ENCODE measurements at places on chromosomes 2 and 18. TPM values are rescaled to one million over a fixed set of nuclear protein-coding genes. Genes with fewer than 3 reads are reported as not detected.

GRCh38 chr2:95695613-95696012 is 103.8 kb downstream of the TRIM43 start:
- H3K36me3 ChIP-seq = no peaks in the 10 kb centered on the region
- no peaks in the 10 kb centered on the region for H3K4me1 ChIP-seq
- peak; percentile 93 for DNase-seq
- no peaks in the 10 kb centered on the region for H3K27me3 ChIP-seq
- no peak overlapping the region for H3K4me3 ChIP-seq
- peak overlapping the region; percentile 45 for H3K27ac ChIP-seq

DNA sequence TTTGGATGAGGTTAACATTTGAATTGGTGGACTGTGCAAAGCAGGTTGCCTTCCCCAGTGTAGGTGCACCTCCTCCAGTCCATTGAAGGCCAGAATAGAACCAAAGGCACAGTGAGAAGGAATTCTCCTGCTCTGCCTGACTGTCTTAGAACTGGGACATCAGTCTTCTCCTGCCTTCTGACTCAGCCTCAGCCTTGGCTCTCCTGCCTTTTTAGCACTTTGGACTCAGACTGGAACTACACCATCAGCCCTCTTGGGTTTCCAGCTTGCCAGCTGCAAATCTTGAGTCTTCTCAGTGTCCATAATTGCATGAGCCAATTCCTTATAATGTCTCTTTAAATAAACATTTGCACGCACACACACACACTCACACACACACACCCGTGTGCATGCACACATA is 8.0 kb upstream of the TMEM177 start:
- H3K27me3 ChIP-seq = no peaks in the 10 kb centered on the region
- no peaks in the 10 kb centered on the region for H3K36me3 ChIP-seq
- no peak overlapping the region for H3K27ac ChIP-seq
- no peak overlapping the region for H3K4me3 ChIP-seq

The MFSD2B gene
- not detected for total RNA-seq

DNA sequence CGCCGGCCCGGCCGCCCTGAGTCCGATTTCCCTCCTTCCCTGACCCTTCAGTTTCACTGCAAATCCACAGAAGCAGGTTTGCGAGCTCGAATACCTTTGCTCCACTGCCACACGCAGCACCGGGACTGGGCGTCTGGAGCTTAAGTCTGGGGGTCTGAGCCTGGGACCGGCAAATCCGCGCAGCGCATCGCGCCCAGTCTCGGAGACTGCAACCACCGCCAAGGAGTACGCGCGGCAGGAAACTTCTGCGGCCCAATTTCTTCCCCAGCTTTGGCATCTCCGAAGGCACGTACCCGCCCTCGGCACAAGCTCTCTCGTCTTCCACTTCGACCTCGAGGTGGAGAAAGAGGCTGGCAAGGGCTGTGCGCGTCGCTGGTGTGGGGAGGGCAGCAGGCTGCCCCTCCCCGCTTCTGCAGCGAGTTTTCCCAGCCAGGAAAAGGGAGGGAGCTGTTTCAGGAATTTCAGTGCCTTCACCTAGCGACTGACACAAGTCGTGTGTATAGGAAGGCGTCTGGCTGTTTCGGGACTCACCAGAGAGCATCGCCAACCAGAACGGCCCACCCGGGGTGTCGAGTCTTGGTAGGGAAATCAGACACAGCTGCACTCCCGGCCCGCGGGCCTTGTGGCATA is 4.6 kb downstream of the SIX2 start:
- H3K27ac ChIP-seq = no peak overlapping the region
- H3K4me3 ChIP-seq = peak overlapping the region; percentile 14
- no peak for DNase-seq
- H3K36me3 ChIP-seq = no peaks in the 10 kb centered on the region

The MPHOSPH10 gene
- 14.0 TPM for total RNA-seq

DNA sequence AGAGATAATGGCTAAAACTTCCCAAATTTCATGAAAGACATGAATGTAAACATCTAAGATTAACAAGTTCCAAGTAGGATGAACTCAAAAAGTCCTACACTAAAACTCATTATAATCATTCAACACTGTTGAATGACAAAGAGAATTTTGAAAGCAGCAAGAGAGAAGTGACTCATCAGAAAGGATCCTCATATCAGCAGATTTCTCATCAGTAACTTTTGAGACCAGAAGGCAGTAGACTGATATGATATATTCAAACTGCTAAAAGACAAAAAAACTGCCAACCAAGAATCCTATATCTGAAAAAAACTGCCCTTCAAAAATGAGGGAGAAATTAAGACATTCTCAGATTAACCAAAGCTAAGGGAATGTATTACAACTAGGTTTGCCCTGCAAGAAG is 130.6 kb upstream of the OTX1 start:
- no peak for DNase-seq
- no peaks in the 10 kb centered on the region for H3K4me1 ChIP-seq
- peaks cover 15% of the 10 kb centered on the region for H3K36me3 ChIP-seq
- H3K27me3 ChIP-seq = no peaks in the 10 kb centered on the region
- H3K4me3 ChIP-seq = no peak overlapping the region

The IL1RL2 gene
- total RNA-seq = 0.55 TPM

- no peaks in the 10 kb centered on the region for H3K4me1 ChIP-seq
- H3K27ac ChIP-seq = peak overlapping the region; percentile 75
- H3K36me3 ChIP-seq = no peaks in the 10 kb centered on the region
- H3K4me3 ChIP-seq = no peak overlapping the region
Observed at GRCh38 chr2:24874035-24874434, 46.0 kb downstream of the ADCY3 start.

DNA sequence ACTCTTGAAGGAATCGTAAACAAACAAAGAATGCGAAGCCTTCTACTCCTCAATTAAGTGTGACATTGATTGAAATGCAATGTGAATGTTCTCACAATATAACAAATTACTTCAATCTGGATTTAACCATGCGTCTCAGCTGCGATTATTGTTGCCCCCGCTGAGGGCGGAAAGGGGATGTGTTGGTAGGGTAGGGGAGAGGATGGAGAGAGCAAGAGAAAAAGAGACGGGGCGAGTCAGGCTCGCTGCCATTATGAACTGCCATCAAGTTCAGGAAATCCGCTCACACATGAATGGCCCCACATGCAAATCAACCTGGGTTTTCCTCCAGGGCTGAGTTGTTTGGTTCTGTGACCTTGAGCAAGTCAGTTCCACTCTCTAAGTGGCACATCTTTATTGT is 129.8 kb downstream of the PXDN start:
- H3K4me3 ChIP-seq = no peak overlapping the region
- H3K27me3 ChIP-seq = no peaks in the 10 kb centered on the region
- H3K27ac ChIP-seq = peak overlapping the region; percentile 21
- no peak for DNase-seq

The HOXD4 gene
- total RNA-seq = 0.52 TPM

GRCh38 chr2:214410918-214411554 is at the start of gene VWC2L:
TSS of gene VWC2L (plus strand) at chr2:214411054. CDS start at chr2:214414194, 3,140 bp downstream.
- H3K27ac ChIP-seq = no peak within 1 kb of the TSS
- H3K4me3 ChIP-seq = no peak within 1 kb of the TSS
- peak; percentile 59 for DNase-seq
- no peaks in the 10 kb centered on the region for H3K27me3 ChIP-seq
- H3K4me1 ChIP-seq = no peaks in the 10 kb centered on the region
- H3K36me3 ChIP-seq = no peaks in the 10 kb centered on the region

DNA sequence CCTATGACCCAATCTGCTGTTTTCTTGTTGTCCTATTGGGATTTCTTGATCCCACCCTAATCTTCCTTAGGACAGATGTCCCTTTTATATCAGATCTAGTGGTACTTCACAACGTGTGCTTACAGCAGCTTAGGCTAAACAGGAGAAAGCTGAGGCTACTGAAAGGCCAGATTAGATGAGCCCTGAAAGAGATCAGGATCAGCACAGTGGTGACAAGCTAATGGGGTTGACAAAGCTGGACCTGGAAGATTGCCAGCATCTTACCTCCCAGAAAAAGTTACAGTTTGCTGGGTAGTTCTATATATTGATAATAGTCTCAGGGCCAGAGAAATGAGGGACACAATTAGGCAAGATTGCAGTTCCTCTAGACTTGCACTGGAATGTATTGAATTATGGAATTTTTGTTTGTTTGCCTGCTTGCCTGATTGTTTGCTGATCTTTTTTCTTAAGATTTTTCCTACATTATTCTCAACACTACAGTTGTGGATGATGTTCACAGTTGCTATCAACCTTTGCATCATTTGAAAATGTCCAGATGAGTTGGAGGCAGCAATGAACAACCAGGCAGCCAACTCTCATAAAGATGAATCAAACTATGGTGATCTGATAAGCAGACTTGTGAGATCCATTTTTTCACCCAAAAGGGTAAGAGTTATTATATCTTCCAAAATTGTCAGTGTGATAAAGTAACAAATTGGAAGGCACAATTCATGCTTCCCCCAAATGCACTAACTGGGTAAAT is 49.1 kb upstream of the PIK3C3 start:
- H3K4me3 ChIP-seq = no peak overlapping the region
- no peaks in the 10 kb centered on the region for H3K27me3 ChIP-seq
- no peak for DNase-seq
- H3K36me3 ChIP-seq = no peaks in the 10 kb centered on the region
- H3K27ac ChIP-seq = no peak overlapping the region
- no peaks in the 10 kb centered on the region for H3K4me1 ChIP-seq

The ECEL1 gene
- total RNA-seq = not detected

- no peak for DNase-seq
- H3K36me3 ChIP-seq = no peaks in the 10 kb centered on the region
- H3K27me3 ChIP-seq = no peaks in the 10 kb centered on the region
- H3K4me3 ChIP-seq = no peak overlapping the region
Observed at GRCh38 chr2:513981-514706, 163.1 kb downstream of the TMEM18 start.

The SRD5A2 gene
- total RNA-seq = not detected

GRCh38 chr2:239918749-239919148 is 106.4 kb downstream of the NDUFA10 start:
- no peak overlapping the region for H3K4me3 ChIP-seq
- peak; percentile 28 for DNase-seq
- H3K4me1 ChIP-seq = no peaks in the 10 kb centered on the region
- no peak overlapping the region for H3K27ac ChIP-seq
- no peaks in the 10 kb centered on the region for H3K27me3 ChIP-seq

The STARD6 gene
- total RNA-seq = not detected

- no peaks in the 10 kb centered on the region for H3K4me1 ChIP-seq
- DNase-seq = peak; percentile 50
- no peaks in the 10 kb centered on the region for H3K27me3 ChIP-seq
- no peaks in the 10 kb centered on the region for H3K36me3 ChIP-seq
- H3K4me3 ChIP-seq = no peak overlapping the region
Observed at GRCh38 chr2:238657132-238658053, 190.5 kb upstream of the TWIST2 start.

GRCh38 chr2:145323512-145323911 is 803.6 kb upstream of the ZEB2 start:
- no peaks in the 10 kb centered on the region for H3K4me1 ChIP-seq
- no peaks in the 10 kb centered on the region for H3K27me3 ChIP-seq
- no peak overlapping the region for H3K4me3 ChIP-seq
- H3K27ac ChIP-seq = no peak overlapping the region
- DNase-seq = no peak

GRCh38 chr2:129748653-129749052 is 230.8 kb upstream of the RAB6C start:
- no peaks in the 10 kb centered on the region for H3K27me3 ChIP-seq
- DNase-seq = no peak
- H3K4me3 ChIP-seq = no peak overlapping the region
- no peaks in the 10 kb centered on the region for H3K4me1 ChIP-seq
- H3K36me3 ChIP-seq = no peaks in the 10 kb centered on the region

DNA sequence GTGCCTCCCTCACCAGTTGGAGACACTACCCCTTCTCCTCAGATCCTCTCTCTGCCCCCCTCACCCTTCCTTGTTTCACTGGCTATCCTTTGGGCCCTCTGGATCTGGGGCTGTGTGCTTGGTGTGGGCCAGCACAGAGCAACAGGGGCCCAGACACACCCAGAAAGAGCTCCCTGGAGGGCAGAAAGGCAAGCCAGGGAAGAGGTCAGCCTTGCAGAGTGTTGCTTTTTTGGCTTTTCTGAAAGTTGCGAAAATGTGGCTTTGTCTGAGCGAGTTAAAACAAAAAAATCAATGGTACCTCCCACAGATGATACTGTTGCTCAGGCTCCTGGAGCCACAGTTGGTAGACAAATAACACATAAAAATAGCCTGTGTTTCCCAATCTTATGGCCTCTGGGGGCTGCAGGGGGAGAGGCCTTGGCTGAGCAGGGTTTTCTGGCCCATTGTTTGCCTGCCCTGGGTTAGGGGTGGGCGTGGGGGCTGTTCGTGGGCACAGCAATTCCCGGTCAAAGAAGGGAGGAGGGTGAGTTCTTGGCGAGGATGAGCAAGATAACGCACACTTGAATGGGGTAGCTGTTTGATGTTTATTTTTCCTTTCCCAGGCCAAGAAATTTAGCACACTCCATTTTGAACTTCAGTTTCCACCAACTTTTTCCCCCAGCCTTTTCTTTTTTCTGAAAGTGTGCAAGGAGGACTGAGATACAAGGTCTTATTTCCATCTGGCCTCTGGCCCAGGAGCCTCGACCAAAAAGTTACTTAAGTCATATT is 167.0 kb upstream of the HAAO start:
- no peaks in the 10 kb centered on the region for H3K36me3 ChIP-seq
- no peak overlapping the region for H3K4me3 ChIP-seq
- H3K4me1 ChIP-seq = peaks cover 62% of the 10 kb centered on the region
- peak overlapping the region; percentile 83 for H3K27ac ChIP-seq
- peak; percentile 82 for DNase-seq

The MSTN gene
- 0.19 TPM for total RNA-seq

DNA sequence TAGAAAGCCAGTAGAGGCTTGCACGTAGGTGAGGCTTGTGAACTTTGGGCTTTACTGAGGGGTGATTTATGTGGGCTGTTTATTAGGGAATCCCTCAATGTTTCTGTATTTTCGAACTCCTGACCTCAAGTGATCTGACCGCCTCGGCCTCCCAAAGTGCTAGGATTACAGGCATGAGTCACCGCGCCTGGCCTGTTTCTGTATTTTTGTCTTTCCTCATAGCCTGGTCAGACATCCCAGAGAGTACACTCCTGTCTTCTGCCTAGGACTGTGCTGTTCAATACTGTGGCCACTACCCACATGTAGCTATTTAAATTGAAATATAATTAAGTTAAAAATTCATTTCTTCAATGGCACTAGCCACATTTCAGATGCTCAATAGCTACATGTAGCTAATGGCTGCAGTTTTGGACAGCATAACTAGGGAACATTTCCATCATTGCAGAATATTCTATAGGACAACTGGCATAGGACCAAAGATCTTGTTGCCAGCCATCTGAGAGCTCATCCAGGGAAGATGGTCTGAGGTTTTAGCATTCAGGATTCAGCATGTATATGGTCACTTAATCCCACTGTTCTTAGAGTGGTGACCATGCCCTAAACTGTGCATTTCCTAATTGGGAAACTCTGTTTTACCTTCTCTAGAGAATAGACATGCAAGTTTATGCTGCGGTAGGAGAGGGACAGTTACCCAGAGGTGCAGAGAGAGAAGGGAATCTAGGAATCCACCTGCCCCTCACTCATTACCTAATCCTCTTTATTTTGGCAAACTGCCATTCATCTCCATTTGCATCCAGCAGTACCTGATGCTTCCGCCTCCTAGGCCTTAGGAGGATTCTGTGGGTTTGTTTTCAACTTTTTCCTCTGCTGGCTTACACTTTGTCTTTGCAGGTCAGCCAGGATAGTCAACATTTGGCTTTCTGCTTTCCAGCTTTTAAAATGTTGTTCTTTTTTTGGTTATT is 64.4 kb downstream of the LCLAT1 start:
- H3K4me1 ChIP-seq = no peaks in the 10 kb centered on the region
- no peaks in the 10 kb centered on the region for H3K36me3 ChIP-seq
- H3K27ac ChIP-seq = no peak overlapping the region
- DNase-seq = peak; percentile 78
- no peaks in the 10 kb centered on the region for H3K27me3 ChIP-seq
- H3K4me3 ChIP-seq = no peak overlapping the region

The SNORC gene
- total RNA-seq = 0.30 TPM

The SCG2 gene
- 0.12 TPM for total RNA-seq

- no peak overlapping the region for H3K27ac ChIP-seq
- no peak for DNase-seq
- no peaks in the 10 kb centered on the region for H3K36me3 ChIP-seq
- H3K4me3 ChIP-seq = no peak overlapping the region
- peaks cover 41% of the 10 kb centered on the region for H3K4me1 ChIP-seq
- H3K27me3 ChIP-seq = no peaks in the 10 kb centered on the region
Observed at GRCh38 chr2:233063269-233063975, 3.3 kb downstream of the INPP5D start.
